ENCODE measurements at places on chromosomes 1 and 21.

GRCh38 chr1:87318056-87318650, 10.5 kb upstream of the LMO4 start:
- no peak for DNase-seq

GRCh38 chr1:182841368-182841988, 2.3 kb downstream of the DHX9 start:
- no peak for DNase-seq

- peak; percentile 34 for DNase-seq
Measured at GRCh38 chr1:110348050-110348449, 8.9 kb downstream of the RBM15 start.

DNA sequence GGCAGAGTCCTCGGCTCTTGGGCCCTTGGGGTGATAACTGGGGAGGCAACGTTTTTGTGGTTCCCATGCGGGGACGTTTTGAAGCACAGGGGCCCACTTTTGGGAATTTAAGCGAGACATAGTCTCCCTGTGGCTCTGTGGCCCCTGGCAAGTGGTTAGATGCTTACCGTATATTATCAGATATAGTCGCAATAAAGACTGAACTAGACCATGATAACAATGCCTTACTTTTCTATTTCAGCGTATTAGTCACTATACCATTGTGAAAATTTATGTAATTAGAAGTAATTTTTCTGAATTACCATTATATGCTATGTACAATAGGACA, 538 bp upstream of the RCAN1 start:
- no peak for DNase-seq

GRCh38 chr1:223052931-223053330, 90.1 kb downstream of the TLR5 start:
- DNase-seq = no peak

DNA sequence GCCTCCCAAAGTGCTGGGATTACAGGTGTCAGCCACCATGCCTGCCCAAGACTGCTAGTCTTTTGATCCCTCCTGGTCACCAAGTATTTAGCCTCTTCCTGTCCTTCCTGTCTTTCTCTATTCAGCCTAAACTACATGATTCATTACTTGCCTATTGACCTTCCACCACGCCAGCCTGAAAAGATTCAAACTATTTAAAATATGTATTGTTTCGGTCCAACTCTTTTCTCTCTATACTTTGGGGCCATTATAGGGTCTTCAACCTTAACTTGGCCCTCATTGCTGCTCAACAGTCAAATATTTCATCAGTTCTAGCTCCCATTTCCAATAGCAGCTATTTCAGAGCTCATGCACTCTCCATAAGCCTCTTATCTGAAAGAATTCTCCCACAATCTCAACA, 153.0 kb downstream of the TNFSF18 start:
- DNase-seq = no peak

DNA sequence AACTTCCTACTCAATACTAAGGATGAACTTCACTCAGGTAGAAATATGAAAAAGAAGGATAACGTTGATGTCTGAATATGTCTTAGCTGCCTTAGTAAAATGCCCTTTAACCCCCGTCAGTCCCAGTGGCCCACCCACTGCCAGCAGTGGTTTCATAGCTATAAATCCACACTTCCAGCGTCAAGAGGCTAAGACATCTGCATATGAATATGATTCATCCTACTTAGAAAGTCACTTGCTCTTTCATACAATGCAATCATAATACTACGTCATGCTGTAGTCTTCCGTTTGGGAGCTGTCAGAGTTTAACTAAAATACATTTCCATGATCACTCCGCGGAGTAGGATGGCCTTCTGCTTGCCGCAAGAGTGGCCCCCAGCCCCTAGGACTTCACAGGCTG, 247.3 kb downstream of the SDCCAG8 start:
- no peak for DNase-seq

- DNase-seq = peak; percentile 52
Measured at GRCh38 chr1:206470692-206471414, 577 bp downstream of the IKBKE start.

DNA sequence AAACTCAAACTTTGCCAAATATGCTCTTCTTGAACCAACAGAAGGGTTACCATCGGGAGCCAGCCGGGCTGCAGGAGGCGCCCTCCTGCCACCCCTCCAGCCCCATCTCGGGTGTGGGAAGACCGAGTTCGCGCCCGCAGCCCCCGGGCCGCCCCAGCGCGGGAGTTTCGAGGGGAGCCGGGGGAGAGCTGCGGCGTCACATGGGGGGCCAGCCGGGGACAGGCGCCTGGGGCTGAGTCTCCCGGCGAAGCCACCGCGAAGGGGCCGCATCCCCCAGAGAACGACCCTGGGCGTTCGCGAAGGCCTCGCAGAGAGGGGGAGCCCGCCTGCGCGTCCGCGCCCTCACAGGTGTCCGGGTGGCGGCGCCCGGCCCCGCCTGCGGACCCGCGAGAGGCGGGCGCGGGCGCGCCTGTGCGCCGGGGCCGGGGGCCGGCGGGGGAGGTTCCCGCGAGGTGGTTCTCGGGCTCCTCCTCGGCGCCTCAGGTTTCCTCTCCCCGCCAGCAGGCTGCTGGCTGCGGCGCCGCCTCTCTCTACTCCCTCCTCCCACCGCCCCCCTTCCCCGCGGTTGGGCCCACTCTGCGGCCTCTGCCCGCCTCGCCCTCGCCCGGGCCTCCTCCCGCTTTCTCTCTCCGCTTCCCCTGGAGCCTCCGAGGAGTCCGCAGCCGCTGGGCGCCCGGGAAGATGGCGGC, at the start of gene RAVER2:
Gene RAVER2, plus strand, starts transcription at position 584 of the 689 bp plus-strand sequence. Its CDS starts 98 bp downstream, at position 682.
- DNase-seq = peak; percentile 62

- no peak for DNase-seq
Measured at GRCh38 chr1:59751801-59752200, 62.9 kb upstream of the HOOK1 start.

GRCh38 chr1:90210633-90211491, 216.0 kb downstream of the ZNF326 start:
- DNase-seq = no peak

DNA sequence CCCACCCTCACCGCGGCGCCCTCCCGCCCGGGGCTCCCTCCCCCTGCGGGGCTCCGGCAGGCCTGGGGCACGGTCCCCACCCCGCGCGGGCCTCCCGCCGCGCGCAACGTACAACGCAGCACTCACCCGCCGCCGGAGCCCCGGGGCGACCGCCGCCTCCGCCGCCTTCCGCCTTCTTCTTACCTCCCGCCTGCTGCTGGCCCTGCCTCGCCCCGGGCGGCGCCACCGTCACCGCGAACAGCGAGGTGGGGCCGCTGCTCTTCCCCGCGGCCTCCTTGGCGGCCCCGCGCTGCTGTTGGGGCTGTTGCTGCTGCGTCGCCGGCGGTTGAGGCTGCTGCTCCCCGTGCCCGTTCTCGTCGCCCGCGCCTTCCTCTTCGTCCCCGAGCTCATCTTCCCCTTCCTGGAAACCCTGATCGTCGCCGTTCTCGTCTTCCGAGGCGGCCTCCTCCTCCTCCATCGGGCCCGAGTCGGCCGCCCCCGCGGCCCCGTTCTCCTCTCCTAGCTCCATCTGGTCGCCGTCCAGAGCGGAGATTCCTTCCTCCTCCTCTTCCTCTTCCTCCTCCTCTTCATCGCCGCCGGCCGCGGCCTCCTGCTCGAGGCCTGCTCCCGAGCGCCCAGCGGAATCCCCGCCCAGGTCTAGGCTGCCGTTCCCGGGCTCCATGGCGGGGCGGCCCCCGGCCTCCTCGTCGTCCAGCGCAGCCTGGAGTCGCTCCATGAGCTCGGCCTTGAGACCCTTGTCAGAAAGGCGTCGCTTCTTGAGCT, 671 bp downstream of the HNRNPU start:
- no peak for DNase-seq

DNA sequence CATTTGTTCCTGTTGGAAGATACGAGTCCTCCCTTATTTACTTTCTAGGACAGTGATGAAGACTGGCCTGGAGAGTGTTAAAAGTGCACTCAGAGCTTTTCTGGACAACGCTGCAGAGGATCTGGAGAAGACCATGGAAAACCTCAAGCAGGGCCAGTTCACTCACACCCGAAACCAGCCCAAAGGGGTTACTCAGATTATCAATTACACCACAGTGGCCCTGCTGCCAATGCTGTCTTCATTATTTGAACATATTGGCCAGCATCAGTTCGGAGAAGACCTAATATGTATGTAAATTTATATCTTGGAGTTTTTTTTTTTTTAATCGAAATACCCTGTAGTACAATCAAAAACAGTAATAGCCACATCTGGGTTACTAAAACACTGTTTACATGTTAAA, 190.5 kb downstream of the ZP4 start:
- no peak for DNase-seq

- peak; percentile 37 for DNase-seq
Measured at GRCh38 chr1:66294707-66295370, 239.1 kb upstream of the SGIP1 start.

- no peak for DNase-seq
Measured at GRCh38 chr1:116299248-116299647, 73.8 kb upstream of the ATP1A1 start.

- peak; percentile 33 for DNase-seq
Measured at GRCh38 chr1:9249534-9250410, 15.2 kb downstream of the H6PD start.

- no peak for DNase-seq
Measured at GRCh38 chr1:10745886-10746455, 50.5 kb downstream of the CASZ1 start.

GRCh38 chr1:41622402-41622801, 137.9 kb upstream of the EDN2 start:
- no peak for DNase-seq

DNA sequence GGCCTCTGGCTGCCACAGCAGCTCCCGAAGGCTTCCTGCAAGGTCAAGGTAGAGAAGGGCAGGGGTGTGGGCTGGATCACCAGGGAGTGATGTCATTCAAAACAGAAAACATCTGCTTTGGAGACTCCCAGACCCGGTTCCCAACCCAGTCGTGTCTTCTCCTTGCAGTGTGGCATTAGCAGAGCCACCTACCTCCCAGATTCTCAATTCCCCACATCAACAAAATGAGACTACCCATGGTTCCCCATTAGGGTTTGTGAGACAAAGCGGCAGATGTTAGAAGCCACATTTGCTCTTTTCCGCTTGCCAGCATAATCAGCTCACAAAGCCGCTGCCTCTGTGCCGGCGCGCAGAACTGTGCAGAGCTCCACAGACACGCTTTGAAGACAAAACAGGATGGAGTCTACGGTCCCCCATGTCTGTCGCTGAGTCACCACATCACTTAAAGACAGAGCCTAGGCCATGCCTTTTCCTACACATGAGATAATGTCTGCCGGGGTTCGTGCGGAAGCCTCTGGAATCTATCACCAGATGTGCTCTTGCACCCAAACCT, 12.5 kb downstream of the KIF17 start:
- no peak for DNase-seq

- DNase-seq = peak; percentile 15
Measured at GRCh38 chr1:6872573-6873261, 87.5 kb downstream of the CAMTA1 start.

- DNase-seq = peak; percentile 85
Measured at GRCh38 chr1:923131-923990, at the start of gene SAMD11. SAMD11 (plus strand) TSS chr1:923923; CDS start chr1:924432, 509 bp downstream.

DNA sequence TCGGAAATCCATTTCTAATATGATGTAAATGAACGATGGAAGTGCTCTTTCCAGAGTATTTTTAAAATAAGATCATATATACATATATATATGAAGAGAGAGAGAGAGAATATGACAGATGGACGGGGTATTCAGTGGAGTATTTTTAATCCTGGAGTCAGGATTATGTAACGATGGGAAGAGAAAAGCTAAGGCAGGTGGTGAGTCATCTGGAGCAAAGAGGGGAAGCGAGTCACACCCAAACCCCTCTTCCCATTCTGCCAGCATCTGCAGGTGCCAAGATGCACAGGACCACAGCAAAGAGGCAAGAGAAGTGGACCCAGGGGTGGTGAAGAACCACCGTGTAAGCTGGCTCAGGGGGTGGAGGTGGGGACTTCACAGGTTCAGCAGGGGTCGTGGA, 102.7 kb upstream of the GRIK3 start:
- no peak for DNase-seq

- no peak for DNase-seq
Measured at GRCh38 chr1:174693085-174693484, 245.3 kb downstream of the GPR52 start.

GRCh38 chr1:192477630-192478029, 97.9 kb upstream of the RGS1 start:
- DNase-seq = peak; percentile 41

- no peak for DNase-seq
Measured at GRCh38 chr1:40047276-40047675, 6.7 kb downstream of the CAP1 start.

GRCh38 chr1:20339811-20340457, 49.3 kb downstream of the VWA5B1 start:
- no peak for DNase-seq

DNA sequence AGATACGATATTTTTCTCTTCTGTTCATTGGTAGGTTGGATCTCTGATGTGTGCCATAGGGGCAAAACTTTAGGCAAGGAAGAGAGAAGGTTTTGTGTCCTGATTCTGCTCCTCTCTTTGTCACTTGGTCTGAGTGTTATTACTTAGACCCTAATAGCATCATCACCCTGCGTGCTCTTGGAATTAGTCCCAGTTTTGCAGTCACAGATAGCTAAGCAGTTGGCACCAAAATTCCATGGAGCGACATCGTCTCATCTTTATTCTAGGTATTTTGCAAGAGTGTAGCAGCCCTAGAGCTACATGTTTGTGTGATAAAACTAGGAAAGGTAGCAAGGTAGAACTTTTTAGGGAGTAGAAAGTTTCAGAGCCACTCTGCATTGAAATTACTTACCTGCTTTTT, 23.8 kb downstream of the PIP5K1A start:
- peak; percentile 11 for DNase-seq

GRCh38 chr1:204813522-204813921, 57.1 kb upstream of the NFASC start:
- DNase-seq = no peak

- no peak for DNase-seq
Measured at GRCh38 chr21:17191346-17191993, 321.4 kb upstream of the CXADR start.

GRCh38 chr1:76826072-76826845, 41.0 kb upstream of the ST6GALNAC5 start:
- DNase-seq = no peak

DNA sequence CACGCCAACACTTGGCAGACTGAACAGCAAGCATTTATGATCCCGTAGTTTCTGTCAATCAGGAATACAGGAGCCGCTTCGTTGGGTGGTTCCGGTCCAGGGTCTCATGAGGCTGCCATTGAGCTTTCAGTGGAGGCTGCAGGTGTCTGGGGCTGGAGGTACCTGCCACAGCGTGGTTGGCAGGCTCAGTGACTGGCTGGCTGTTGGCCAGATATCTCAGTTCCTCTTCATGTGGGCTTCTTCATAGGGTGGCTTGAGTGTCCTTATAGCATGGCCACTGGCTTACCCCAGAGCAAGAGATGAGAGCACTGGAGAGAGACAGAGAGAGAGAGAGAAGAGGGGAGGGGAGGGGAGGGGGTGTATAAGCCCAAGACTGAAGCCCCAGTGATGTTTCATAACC, 29.3 kb downstream of the PIK3CD start:
- DNase-seq = no peak

GRCh38 chr1:45668526-45668925, 17.8 kb downstream of the GPBP1L1 start:
- DNase-seq = no peak

Data from fibroblast of gingiva (primary cell).